ENCODE measurements at places on chromosomes 16 and 17.

GRCh38 chr17:47213540-47213939 is 4.4 kb downstream of the MYL4 start:
- no peak for DNase-seq

DNA sequence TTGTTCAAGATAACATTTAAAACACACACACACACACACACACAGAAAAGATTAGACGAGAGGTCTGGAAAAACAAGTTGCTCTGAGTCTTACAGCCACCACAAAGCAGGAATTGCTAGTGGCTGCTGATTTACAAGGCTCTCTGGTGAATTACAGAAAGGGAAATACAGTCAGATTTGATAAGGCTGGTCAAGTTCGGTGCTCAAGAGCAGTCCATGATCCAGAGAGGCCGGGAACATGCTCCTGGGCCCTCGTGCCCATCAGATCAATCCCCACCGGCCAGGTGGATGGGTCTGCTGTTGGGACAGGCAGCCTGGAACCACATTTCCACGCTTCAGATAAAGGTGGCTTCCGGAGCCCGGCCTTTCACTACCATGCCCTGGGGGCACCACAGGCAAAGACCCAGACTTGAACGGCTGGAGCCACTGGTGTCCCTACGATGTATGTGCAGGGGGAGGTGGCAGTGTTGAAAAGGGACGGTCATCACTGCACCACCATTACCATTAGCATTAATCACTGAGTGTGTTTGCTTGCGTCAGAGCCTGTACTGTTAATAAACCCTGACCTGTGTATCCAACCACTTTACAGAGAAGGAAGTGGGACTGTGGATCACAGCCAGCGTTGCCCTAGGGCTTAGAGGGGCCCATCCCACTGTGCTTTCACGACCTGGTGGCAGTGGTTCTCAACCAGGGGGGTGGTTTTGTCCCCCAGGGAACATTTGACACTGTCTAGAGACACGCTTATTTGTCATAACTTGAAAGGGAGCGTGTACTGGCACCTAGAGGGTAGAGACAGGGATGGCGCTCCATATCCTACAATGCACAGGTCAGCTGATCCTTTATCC is 95.1 kb downstream of the XYLT1 start:
- no peak for DNase-seq

DNA sequence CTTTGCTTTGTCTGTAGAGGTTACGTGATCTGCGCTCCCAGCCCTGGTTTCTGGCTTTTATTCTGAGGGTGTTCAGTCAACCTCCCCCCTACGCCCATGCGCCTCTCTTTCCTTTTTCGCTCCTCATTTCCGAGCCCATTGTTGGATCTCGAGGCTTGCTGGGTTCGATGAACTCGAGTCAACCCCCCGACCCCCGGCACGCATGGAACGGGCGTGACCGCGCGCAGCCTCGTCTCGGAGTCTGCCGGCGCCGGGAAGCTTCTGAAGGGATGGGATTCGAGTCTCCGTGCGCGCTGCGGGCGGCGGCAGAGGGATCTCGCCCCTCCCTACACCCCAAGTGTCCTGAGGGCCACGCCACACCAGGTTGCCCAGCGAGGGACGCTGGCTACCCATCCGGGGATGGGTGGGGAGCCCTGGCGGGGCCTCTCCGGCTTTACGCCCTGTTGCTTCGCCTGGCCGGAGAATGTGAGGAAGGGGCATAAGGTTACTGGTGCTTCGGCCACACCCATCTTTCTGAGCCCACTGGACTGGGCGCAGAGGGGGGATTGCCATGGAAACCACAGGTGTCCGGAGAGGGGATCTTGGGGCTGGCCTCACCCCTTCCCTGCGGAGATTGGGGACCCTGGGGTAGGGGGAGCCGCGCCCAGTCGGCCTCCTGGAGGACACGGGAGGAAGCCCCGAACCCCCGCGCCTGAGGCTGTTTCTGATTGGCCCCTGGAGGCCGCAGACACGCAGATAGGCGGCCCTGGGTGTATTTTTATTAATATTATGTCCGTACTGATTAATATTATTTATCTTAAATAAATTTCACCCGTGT is 1.8 kb downstream of the MAPT start:
- DNase-seq = no peak

DNA sequence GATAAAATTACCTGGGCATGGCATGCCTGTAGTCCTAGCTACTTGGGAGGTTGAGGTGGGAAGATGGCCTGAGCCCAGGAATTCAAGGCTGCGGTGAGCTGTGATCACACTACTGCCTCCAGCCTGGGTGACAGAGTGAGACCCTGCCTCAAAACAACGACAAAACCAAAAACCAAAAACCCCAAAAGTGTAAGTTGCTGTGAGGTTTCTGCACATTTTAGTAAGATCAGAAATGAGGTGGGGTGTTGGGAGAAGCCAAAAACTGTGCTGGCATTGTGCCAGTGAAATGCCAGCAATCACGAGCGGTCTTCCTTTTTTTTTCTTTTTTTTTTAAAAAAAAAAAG is 114.6 kb downstream of the PITPNC1 start:
- no peak for DNase-seq

- DNase-seq = no peak
These were observed 71.1 kb downstream of the TMEM114 start for GRCh38 chr16:8519179-8519578.

- no peak for DNase-seq
These were observed 45.3 kb upstream of the FASN start for GRCh38 chr17:82143333-82143732.
